ENCODE measurements at places on chromosomes 16 and 17. TPM values are rescaled to one million over a fixed set of nuclear protein-coding genes. Genes with fewer than 3 reads are reported as not detected.

The CCDC78 gene
- total RNA-seq: 1.0 TPM

The SLC13A2 gene
- 0.10 TPM for total RNA-seq

The CHST5 gene
- total RNA-seq: not detected

The TUBG2 gene
- 17.6 TPM for total RNA-seq

- no peak for DNase-seq
Measured at GRCh38 chr17:57762452-57763395, 17.6 kb upstream of the CCDC182 start.

DNA sequence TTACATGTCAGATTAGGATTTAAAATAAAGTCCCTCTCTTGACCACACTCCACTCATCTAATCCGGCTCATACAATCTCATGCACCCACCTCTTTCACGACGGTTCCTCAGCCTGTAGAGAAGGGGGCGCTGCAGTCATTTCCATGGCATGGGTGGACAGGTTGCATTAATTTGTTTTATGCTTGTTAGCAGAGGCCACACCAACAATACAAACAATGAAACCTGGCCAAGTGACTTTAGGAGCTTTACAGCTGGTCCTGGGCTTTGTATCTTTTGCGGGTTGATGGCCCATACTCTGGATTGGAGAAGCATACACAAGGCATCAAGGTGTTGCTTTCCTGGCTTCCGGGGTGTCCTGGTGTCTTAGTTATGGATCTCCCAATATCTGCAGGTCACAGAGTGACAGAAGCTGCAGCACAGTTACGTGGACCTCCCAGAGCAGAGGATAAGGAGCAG, 9.7 kb upstream of the SNF8 start:
- no peak for DNase-seq

GRCh38 chr16:3612510-3613466, 1.4 kb upstream of the SLX4 start:
- DNase-seq: peak; percentile 49

GRCh38 chr17:20997711-20998570, 44.9 kb downstream of the USP22 start:
- DNase-seq: no peak
